Astrocyte of the hippocampus (primary cell): ENCODE measurements at places on chromosomes 2 and 18.

- no peak for DNase-seq
Observed at GRCh38 chr2:26312471-26312870, 33.5 kb upstream of the SELENOI start.

- DNase-seq: no peak
Observed at GRCh38 chr18:46013484-46014189, 46.5 kb upstream of the EPG5 start.

DNA sequence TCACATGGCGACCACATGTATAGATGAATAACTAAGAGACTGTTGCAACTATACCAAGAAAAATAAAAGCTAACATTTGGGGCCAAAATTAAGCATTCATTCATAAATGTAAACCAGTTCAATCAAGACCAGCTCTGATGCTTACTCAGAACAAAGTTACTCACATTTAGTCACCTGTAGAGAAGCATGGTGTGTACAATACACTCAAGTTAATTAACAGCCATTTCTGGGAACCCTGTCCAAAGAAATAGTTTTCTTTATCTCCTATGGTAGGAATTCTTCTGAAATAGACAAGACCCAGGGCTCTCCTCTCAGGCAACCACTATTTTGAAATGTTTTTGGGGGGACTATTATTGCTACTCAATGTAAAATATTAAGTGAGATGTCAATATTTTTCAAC lies 1.6 kb downstream of the SCN3A start:
- no peak for DNase-seq

DNA sequence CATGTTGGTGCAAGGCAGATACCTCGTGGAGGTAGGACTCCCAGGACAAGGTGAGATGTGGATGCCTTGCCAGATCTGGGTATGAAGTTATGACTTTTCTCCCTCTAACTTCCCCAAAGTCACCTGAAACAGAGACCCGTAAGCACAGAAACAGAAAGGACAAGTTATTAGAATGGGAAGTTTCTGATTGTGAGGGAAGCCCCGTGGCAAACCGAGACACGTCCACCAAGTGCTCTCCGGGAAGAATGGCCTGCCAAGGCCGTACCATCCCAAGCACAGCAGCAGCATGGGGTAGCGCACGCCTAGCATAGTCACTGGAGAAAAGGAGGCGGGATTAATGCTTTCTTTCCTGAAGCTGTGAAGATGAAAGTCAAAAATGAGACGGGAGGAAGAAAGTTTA lies 110.6 kb downstream of the ZNF532 start:
- DNase-seq: no peak

- no peak for DNase-seq
Observed at GRCh38 chr2:36071698-36072097, 283.9 kb upstream of the CRIM1 start.

DNA sequence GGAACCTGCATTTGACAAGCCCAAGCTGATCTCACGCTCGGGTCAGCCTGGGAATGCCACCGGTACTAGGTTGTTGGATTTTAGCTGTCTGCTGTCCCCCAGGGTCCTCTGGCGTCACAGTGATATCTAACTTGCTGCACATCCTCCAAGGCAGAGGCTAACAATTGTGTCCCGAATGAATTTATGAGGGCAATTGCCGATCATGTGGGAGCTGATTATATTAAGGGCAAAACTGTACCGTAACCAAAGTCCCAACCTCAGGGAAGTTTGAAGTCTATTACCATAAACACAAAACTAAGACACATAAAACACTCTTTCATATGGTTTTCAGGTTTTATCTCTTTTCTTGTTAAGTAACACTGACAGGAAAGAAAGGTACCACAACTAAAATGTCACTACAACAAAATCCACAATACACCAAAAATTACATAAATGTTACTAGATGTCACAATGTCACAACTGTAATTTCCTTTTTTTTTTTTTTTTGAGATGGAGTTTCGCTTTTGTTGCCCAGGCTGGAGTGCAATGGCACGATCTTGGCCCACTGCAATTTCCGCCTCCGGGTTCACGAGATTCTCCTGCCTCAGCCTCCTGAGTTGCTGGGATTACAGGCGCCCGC lies 6.7 kb downstream of the UXS1 start:
- no peak for DNase-seq

DNA sequence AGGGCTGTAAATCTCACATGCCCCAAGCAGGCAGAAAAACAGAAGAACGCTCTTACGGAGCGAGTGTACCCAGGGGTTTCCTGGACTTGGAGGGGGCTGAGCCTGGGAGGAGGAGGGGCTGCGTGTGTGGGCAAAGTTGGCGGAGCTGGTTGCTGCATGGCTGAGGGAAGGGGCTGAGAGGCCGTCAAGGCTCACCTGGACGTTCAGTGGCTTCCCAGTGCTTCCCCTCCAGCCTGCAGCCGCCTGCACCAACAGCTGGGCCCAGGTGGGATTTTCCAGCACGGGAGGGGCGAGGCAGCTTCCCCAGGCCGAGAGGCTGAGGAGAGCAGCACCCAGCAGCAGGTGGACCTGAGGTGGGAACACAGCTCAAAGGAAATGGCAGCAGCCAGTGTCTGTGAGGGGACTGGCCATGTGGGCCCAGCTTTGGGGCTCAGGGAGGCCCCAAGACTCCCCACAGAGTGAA lies 70.6 kb upstream of the CTDP1 start:
- no peak for DNase-seq

GRCh38 chr18:37570336-37570930 lies 4.8 kb upstream of the CELF4 start:
- no peak for DNase-seq

DNA sequence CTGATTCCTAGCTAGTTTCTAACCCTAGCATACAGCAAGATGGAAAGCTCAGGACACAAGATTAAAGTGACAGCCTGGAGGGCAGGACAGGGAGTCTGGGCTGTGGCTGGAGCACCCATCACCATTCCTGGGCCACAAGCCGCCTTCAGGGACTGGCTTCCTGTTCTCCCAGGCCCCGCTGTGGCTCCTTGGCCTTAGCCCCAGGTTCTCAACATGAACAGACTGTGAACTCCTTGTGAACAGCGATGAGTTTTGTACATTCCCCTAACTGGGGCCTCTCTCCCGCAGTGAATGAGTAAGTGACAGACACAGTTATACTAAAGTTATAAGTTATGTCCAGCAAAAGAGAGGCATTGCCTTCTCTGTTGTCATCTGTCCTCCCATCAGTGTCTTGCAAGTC lies 35.9 kb upstream of the SLC14A1 start:
- DNase-seq: no peak

DNA sequence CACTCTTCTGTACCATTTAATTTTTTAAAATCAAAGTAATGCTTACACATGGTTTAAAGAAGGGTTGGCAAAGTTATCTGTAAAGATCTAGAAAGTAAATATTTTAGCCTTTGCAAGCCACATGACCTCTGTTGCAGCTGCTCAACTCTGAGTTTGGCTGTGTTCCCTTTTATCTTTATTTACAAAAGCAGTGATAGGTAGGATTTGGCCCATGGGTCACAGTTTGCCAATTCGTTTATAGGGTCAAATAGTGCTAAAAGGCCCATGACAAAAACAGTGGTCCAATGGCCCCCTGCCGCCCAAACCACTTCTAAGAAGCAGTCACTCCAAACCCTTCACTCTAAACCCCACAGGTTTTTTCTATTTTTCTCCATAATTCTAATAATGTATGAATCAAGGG lies 124.8 kb downstream of the PARD3B start:
- DNase-seq: no peak

- DNase-seq: no peak
Observed at GRCh38 chr2:208546107-208546506, 139.5 kb downstream of the PTH2R start.

GRCh38 chr2:172398440-172398839 lies 28.9 kb upstream of the ITGA6 start:
- DNase-seq: no peak

- no peak for DNase-seq
Observed at GRCh38 chr2:162888652-162889051, 50.1 kb upstream of the KCNH7 start.

GRCh38 chr2:224601923-224602322 lies 16.8 kb upstream of the CUL3 start:
- DNase-seq: no peak

DNA sequence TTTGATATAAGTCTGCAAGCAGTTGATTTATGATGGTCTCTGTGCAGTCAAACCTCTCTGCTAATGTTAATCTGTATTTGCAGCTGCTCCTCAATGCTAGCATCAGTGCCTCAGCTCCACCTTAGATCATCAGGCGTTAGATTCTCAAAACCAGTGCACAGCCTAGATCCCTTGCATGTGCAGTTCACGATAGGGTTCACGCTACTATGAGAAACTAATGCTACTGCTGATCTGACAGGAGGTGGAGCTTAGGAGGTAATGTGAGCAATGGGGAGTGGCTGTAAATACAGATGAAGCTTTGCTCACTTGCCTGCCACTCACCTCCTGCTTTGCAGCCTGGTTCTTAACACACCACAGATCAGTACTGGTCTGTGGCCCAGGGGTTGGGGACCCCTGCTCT lies 18.4 kb downstream of the RBKS start:
- DNase-seq: no peak

GRCh38 chr2:160752475-160753330 lies 259.1 kb upstream of the RBMS1 start:
- DNase-seq: peak; percentile 37
